NCI-H2081 (cell line): ENCODE measurements at places on chromosomes 12 and 14.

- no peak for DNase-seq
These were observed 42.4 kb downstream of the CKAP4 start for GRCh38 chr12:106205208-106206069.

- DNase-seq = no peak
These were observed 32.4 kb downstream of the ADCK1 start for GRCh38 chr14:77832297-77832696.

DNA sequence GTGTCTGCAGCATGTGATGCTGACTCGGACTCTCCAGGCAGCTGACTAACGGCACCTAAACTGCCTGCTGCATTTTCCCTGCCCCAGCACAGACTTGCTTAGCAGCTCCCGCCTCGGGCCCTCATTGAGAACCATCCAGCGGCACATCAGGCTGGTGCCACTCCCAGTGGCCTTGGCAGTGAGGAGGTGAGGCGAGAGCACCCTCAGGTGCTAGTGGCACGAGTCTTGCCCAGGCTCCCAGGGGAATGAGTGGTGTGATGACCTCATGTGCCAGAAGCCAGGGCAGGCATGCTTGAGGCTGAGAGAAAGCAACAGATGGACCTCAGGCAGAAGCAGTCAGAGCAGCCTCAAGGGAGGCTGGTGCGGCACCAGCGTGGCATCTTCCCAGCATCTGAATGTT lies 60.2 kb downstream of the PRKCH start:
- DNase-seq = no peak

GRCh38 chr12:58671196-58671595 lies 249.1 kb downstream of the LRIG3 start:
- DNase-seq = no peak

DNA sequence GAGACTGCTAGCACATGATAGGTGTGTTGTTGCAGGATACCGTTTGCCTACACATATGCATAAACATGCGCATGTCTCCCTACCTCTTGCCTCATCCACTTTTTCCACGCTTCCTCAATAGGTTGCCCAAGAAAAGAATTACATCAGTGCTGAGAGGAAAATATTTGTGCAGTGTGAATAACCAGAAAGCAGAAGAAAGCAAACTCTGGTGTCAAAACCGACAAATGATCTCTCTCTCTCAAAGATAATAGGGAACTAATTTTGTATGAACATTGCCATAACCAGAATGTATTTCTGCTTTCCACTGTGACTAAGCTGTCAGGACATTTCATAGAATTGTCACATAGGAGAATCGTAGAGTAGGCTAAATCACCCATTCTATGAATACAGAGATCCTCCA lies 1.3 kb downstream of the CLEC7A start:
- no peak for DNase-seq

GRCh38 chr14:68817506-68818212 lies 24.8 kb upstream of the ZFP36L1 start:
- no peak for DNase-seq

DNA sequence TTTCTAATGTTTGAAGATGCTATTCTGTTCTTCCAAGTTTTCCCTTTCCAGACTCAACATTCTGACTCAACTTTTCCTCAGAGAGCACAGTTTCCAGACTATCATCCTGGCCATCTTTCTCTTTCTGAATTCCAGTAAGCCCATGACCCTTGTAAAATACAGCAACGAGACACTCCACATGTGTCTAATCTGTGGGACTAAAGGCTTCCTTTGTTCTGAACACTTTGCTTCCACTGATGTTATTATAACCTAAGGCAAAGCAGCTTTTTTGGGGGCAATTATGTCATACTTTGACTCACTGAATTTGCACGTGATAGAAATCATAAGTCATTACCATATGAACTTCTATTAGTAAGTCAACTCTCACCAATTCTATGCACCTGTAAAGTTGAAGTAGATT lies 6.3 kb upstream of the ART4 start:
- DNase-seq = no peak

DNA sequence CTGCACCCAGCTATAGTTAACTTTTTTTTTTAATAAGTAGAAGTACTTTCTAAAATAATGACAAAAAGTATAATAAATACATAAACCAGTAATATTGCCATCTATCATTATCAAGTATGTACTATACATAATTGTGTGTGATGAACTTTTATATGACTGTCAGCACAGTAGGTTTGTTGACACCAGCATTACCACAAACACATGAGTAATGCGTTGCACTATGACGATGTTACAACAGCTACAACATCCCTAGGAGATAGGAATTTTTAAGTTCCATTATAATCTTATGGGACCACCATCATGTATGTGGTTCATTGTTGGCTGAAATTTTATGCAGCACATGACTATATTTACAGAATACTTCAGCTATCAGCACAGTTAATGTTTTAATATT lies 62.9 kb upstream of the VSX2 start:
- no peak for DNase-seq

- no peak for DNase-seq
These were observed 22.4 kb upstream of the RNU6-8 start for GRCh38 chr14:32225378-32225920.

DNA sequence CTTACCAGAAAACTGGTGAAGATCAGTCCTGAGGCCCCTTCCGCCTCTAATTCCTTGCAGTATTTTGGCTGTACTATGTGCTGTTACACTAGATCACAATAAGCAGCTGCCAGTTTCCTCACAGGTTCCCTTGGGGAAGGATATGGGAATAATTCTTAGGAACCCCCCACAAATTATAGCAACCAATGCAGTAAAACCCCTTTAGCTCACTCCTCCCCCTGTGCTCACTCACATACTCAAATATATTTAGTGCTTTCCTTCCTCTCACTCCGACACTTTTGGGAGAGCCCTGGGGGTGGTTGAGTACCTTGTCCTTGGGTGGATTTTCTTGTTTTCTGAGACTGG lies 162.7 kb downstream of the ETV6 start:
- DNase-seq = peak; percentile 75

DNA sequence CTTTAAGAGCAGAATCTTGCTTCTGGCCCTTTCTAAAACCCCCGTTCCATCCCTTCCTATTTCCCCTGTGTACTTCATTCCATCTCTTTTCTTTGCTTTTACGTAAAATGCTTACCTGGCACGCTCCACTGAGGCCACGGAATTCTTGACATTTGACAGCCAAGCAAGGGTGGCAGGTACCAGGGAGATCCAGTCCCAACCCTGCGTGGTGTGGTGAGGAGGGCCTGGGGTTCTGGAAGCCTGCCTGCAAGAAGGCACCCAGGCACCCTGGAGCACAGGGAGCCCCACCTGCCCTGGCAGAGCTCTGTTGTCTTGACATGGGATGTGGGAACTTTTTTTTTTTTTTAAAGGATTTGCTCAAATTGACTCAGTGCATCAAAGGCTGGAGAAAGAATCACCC lies 48.6 kb downstream of the ITPK1 start:
- DNase-seq = no peak

GRCh38 chr12:123761841-123762714 lies at the start of gene DNAH10:
DNAH10 (plus strand) TSS chr12:123762301; CDS start chr12:123762337, 36 bp downstream.
- DNase-seq = no peak

DNA sequence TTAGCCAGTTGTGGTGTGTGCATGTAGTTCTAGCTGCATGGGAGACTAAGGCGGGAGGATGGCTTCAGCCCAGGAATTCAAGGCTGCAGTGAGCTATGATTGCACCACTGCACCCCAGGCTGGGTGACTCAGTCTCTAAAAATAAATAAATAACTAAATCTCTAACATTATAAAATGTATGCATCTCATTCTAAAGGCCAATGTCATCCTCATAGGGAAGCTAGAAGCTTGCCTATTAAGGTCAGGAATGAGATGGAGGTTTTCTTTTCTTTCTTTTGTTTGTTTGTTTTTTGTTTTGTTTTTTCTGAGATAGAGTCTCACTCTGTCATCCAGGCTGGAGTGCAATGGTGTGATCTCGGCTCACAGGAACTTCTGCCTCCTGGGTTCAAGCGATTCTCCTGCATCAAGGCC lies 48.8 kb upstream of the PAPLN start:
- no peak for DNase-seq

- no peak for DNase-seq
These were observed 28.9 kb downstream of the DEGS2 start for GRCh38 chr14:100130521-100130920.

DNA sequence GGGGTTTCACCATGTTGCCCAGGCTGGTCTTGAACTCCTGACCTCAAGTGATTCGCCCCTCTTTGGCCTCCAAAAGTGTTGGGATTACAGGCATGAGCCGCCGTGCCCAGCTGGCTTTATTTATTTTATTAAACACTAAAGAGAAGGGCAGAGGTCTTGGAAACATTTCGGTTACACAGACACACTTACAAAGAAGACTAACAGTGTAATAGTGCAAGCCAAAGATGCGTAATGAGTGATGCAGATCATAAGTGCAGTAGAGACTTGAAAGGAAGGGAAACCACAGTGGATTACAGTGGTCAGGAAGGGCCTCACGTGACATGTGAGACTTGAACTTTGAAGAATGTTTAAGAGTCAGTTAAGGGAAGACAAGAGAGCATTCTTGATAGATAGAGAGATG lies 33.9 kb upstream of the CDK17 start:
- DNase-seq = no peak
